ENCODE measurements at places on chromosomes 16 and 17.

DNA sequence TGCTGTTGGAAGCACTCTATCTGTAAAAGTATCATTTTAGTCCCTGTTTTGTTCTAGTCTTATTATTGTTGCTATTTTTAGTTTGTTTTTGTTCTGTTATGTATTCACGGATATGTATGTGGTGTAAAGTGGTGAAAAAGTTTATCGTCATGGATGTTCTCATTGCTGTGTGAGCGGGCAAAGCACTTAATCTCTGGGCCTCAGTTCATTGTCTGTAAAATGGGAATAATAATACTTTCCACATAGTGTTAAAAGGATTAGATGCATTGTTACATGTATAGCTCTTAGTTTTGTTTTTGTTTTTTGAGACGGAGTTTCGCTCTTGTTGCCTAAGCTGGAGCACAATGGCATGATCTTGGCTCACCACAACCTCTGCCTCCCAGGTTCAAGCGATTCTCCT, 19.8 kb downstream of the TAOK1 start:
- no peak for DNase-seq

DNA sequence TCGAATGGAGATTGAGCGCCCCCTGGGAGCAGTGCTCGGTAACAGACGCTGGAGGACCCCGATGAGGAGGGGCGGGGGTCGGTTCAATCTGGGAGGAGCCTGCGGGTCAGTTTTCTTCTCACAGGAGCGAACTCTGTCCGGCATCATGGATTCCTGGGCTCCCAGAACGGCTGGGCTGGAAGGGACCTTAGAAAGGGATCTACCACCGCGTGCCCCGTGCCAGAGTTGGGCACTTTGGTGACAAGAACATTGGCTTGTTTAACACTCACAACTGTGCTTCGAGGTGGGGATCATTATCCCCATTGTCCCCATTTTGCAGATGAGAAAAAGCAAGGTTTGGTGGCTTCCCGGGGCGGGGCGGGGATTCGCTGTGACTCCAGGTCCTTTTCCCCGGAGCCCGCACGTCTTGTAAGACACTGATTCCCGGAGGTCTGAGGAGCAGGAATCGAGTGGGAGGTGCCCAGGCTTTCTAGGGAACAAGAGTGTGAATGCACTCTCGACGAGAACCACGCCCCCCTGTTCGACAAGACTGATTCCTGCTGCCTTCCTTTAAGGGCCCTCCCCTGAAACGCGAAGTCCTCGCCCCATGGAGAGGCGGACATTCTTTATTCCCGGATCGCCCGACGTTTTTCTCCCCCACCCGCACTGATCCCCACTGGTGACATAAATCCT, 1.5 kb upstream of the FBXL19 start:
- peak; percentile 88 for DNase-seq

DNA sequence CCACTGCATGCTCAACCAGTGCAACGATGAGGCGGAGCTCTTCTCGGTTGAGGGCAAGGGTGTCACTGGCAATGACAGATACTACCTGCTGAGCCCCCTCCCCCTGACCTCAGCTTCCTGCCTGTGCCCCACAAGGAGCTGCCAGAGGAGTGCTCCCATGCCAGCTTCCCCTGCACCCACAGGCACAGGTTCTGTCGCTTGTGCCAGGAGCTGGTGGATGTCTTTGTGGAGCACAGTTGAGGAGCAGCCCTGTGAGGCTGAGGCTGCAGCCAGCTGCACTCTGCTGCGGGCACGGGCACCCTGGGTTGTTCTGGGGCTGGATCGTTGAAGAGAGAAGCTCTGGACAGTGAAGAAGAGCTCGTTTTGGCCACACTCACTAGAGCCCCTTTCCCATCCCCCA, 165.3 kb upstream of the ZNF267 start:
- no peak for DNase-seq

- no peak for DNase-seq
These were observed 204.3 kb downstream of the RAB11FIP4 start for GRCh38 chr17:31595666-31596381.

DNA sequence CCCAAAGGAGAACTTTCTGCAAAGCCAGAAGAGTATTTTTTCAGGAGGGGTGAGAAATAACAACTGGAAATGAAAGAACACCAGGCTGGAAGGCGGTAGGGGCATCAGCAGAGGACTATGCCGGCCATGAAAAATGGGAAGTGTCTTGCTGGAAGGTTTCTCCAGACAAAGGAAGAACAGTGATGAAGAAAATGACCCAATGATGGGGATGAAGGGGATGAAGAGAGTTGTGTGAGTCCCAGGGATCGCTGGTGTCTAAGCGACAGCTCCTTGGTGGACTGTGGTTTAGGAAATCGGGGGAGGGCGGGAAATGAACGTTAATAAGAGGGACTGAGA, 623 bp downstream of the TTLL6 start:
- DNase-seq, result no peak

DNA sequence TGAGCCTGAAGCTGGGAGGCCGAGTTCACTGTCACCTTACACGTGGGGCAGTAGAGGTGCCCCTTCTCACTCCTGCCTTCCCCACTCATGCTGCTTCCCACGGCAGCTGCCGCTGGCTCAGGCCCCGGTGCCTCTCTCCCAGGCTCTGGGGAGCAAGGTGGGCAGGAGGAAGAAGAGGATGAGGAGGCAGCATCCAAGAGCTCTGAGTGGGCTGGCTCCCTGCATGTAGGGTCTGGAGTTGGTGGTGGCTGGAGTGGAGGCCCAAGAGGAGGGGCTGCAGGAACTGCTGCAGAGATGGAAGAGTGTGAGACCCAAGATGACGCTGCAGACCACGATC, 8.9 kb downstream of the NKIRAS2 start:
- DNase-seq, result no peak

GRCh38 chr17:21252796-21253645, at the start of gene NATD1:
Gene NATD1 (minus strand): TSS chr17:21253410. CDS start chr17:21253264, 146 bp downstream.
- peak; percentile 92 for DNase-seq

GRCh38 chr17:66506641-66507040, 204.2 kb downstream of the PRKCA start:
- DNase-seq, result no peak

DNA sequence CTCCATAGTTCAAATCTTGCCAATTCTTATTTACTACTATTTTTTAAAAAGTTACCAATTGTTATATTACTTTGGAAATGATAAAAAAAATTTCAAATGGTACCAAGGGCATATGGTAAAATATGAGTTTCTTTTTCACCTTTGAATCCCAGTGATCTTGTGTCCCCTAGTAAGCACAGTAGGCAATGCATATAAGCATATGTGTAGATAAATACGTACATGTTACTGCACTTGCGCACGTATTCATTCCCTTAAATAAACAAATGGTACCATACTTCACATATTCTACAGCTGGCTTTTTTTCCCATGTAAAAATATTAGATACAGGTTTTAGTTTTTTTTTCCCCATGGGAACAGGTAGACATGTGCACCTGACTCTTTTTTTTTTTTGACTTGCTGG, 27.6 kb downstream of the HEATR9 start:
- no peak for DNase-seq

GRCh38 chr17:79135628-79136405, 61.2 kb downstream of the ENGASE start:
- no peak for DNase-seq

- DNase-seq, result peak; percentile 58
These were observed 94.2 kb downstream of the NTN1 start for GRCh38 chr17:9115214-9116191.

- DNase-seq, result no peak
These were observed 11.9 kb downstream of the CEP20 start for GRCh38 chr16:15876503-15876902.

- no peak for DNase-seq
These were observed 18.2 kb upstream of the ERN1 start for GRCh38 chr17:64148017-64148631.

DNA sequence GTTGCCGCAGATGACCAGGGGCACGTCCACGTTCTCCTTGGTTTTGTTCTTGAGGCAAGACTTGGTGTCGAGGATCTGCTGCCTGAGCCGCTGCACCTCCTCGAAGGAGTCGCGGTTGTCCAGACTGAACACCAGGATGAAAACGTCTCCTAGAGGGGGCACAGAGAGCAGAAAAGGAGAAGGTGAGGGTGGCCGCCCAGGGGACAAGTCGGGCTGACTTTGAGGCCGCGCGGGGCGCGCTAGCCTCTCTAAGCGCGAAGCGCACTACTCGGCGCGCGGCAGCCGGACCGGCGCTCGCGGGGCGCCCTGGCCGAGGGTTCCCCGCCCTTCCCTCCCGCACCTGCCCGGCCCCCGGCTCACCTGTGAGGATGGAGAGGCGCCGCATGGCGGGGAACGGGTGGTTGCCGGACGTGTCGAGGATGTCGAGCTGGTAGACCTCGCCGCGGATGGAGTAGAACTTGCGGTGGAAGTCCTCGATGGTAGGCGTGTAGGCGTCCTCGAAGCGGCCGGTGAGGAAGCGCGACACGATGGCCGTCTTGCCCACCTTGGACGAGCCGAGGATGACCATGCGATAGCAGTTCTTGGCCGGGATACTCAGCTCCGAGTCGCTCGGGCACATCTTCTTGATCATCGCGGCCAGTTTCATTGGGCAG, 533 bp downstream of the RASD1 start:
- DNase-seq, result no peak

DNA sequence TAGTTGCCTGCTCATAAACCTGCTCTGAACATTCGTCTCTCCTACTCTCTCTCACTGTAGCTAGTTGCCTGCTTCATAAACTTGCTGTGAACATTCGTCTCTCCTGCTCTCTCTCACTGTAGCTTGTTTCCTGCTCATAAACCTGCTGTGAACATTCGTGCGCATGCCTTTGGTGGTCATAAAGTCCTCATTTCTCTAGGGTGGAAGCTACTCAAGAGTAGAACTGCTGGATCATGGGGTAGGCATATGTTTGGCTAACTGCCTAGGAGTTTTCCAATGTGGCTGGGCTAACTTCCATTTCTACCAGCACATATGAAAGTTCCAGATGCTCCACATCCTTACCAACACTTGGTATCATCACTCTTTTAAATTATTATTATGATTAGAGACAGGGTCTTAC, 174.6 kb upstream of the RPH3AL start:
- DNase-seq, result no peak

- no peak for DNase-seq
These were observed 93.0 kb downstream of the SEC14L1 start for GRCh38 chr17:77233635-77234334.

DNA sequence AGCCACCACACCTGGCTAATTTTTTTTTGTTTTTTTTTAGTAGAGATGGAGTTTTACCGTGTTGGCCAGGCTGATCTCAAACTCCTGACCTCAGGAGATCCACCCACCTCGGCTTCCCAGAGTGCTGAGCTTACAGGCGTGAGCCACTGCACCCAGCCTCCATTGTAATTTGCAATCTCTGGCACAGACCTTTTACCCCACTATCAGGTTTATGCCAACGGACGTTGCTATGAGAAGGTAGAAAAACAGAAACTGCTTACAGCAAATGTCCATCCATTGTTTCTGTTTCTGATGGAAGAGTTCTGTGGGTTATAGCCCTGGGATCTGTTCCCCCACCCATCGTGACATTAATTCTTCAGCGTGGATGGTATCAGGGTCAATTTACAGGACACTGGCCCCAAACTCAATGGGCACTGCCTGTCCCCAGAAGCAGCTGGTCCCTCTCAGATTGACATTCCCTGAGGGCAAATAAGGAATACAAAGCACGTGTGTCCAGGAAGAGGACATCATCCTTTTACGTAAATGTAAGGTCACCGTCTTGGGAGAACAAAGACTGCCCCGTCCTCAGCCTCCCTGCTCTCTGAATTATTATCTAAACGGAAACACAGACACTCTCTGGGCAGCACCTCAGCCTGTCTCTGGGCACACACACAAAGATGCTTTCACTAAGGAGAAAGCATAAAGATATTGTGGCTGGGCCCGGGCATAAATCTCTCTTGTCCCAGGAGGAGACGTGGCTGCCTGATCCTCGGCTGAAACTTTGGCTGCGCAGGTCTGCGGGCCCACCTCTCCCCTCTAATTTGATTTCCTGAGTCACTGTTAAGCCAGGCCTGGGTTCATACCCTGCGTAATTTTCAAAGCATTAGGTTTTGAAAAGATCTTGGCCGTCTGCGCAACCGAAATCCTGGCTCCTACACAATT, 5.2 kb downstream of the KCNG4 start:
- DNase-seq, result no peak

DNA sequence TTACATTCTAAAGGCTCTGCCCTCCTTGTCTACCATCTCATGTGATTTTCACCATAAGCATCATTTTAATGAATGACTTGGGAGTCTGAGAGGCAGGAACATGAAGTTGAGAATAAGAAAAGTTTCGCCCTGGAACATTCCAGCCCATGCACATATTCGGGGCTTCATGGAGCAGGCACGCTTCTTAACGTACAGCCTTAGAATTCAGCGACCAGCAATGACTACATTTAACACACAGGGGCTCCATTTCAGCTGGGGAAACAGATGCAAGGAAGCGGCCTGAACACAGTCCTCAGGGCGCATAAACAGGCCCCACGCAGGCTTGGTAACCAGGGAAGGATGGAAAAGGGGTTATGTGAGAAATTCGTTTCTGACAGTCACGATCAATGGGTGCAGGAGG, 357.4 kb downstream of the SLC39A11 start:
- DNase-seq, result no peak

- DNase-seq, result no peak
These were observed 1362.0 kb downstream of the CDH8 start for GRCh38 chr16:60674241-60674640.

GRCh38 chr17:63838631-63839171, 3.8 kb downstream of the SMARCD2 start:
- peak; percentile 81 for DNase-seq

DNA sequence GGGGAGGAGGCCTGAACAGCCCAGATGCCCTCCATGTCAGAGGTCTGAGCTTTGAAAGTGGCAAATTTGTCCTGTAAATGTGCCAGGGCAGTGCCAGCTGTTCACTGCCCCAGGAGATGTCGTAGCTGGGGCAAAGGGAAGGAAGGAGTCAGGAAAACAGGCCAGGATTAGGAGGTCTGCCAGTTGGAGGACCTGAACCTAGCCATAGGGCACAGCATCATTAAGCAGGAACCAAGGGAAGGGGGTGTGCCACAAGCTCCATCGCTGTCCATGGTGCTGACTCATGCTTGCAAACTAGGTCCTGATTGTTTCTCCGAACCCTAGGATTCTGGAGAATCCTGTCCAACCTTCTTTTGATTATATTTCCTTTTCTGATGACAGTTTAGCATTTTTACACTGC, 124.2 kb downstream of the TMEM132E start:
- peak; percentile 25 for DNase-seq

DNA sequence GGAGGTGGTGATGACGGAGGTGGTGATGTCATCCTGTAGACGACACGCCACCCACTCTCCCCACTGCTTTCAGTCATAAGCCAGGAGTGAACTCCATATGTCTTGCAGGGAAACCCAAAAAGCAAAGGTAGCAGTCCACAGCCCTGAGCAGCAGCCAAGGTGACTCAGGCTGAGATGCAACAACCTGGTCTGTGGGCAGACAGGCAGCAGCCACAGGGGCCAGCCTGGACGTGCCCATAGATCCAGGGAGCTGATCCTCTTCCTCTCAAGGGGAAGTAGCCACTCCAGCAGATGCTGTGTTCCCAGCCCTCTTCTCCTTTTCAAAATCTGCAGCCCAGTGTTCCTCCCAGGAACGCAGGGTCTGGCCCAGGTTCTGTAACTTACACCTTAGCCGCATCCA, 17.3 kb upstream of the CIITA start:
- no peak for DNase-seq

- DNase-seq, result no peak
These were observed 28.3 kb downstream of the VPS35L start for GRCh38 chr16:19583665-19584300.

- peak; percentile 71 for DNase-seq
These were observed 10.9 kb downstream of the ADGRG1 start for GRCh38 chr16:57639172-57639887.

GRCh38 chr17:43027091-43028032, 2.3 kb downstream of the RND2 start:
- no peak for DNase-seq
